Activated CD4-positive, alpha-beta T cell treated with anti-CD3 and anti-CD28 coated beads for 48 hours (primary cell): ENCODE measurements at places on chromosomes 11 and 22.

- no peak for DNase-seq
Observed at GRCh38 chr11:28054821-28055220, 53.1 kb downstream of the KIF18A start.

DNA sequence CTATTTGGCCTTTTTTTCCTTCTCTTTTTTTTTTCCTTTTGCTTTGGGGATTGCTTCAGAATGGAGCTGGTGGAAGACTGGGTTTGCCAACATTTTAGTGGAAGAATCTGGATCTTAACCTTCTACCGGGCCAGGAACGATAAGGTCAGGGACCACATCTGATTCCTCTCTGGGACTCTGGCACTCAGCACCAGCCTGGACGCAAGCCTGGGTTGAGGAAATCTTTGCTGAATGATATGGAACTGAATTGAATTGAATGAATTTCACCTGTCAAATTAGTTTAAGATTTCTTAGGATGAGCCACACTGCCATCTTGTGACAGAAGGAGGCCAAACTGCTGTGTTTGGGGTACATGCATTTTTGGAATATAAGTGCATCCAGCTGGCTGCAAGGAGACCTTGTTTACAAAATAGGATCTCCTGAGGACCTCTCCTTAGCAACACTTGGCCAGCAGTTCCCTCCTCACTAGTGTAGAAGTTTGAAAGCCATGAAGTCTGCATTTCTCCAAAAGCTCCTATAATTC is 30.4 kb downstream of the TPBGL start:
- no peak for DNase-seq

DNA sequence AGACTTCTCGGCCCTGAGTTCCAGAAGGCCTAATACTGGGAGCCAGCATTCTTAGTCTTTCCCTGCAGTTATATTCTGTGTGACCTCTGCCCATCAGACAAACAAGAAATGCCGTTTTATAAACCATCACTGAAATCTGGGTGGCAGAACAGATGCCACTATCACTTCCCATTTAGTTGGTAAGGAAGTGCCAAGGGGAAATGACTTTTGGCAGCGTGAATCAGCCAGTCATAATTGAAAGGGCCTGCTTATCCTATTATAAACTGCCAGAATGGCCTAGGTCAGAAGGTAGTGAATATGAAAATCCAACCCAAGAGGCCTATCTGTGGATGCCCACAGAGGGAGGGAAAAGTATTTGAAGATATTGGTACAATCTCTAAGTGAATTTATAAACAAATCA is 646.8 kb upstream of the CCDC90B start:
- no peak for DNase-seq

DNA sequence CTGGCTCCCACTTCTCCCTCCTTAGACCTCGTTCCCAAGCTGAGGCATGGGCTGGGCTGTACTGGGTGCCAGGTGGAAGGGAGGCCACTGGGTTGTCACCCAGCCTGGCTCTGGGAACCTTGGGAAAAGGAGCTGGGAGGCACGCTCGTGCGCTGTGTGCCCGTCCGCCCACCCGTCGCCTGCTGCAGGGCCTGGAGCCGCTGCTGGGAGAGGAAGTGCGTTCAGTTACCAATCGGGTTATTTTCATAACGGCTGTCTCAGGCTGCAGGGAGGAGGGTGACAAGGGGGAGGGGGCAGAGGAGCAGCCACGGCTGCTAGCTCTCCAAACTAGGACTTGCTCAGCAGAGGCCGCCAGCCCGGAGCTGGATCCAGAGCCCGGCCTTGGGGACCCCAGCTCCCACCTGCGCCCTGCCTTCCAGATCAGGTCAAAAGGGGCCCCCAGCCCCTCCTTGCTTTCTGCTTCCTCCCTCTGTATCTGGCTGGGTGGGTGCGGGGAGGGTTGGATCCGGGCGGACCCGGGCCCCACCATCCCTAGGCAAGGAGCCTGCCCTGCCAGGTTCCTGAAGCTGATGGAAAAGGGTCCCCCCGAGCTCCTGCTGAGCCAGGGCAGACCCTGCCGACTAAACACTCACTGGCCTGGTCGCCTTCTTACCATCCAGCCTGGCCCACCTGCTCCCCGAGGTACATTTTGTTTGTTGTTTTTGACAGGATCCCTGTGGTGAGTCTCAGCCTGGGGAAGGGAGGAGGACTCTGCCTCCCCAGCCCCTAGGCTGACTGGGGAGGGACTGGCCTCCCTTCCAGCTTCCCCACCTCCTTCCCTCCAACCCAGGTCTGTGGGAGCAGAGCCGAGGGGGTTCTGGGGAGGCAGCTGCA is 14.3 kb downstream of the DGKZ start:
- peak; percentile 77 for DNase-seq

DNA sequence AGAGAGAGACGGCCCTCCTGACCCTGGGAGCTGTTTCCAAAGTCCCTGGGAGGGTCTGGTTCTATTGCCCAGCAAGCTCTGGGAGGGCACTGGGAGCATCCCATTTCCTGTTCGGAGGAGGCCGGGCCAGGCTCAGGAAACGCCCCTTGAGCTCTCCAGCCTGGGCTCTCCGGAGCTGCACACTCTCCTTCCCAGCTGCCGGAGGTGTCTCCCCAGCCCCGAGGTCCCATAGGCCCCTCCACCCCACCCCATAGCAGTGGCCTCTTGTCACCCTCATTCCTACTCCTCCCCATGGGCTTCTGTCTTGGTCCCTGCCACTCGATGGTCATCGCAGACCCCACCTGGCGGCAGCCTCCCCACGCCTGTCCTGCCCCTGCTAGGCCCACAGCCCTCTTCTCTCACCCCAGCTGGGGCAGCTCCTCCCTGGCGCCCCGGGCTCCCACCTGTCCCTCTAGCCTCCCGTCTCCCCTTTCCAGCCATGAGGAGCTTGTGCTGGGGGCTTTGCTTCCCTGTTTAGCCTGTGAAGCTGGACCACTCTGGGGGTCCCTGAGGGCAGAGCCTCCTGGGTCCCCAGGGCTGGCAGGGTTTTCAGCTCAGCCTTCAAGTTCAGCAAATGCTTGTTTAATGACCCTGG is 2.8 kb downstream of the TSPAN32 start:
- DNase-seq: peak; percentile 2

GRCh38 chr11:130499828-130500227 is 51.4 kb downstream of the ADAMTS15 start:
- no peak for DNase-seq

GRCh38 chr11:34075178-34075820 is 23.8 kb downstream of the CAPRIN1 start:
- no peak for DNase-seq

GRCh38 chr11:45041596-45041995 is 90.9 kb upstream of the TP53I11 start:
- DNase-seq: no peak

DNA sequence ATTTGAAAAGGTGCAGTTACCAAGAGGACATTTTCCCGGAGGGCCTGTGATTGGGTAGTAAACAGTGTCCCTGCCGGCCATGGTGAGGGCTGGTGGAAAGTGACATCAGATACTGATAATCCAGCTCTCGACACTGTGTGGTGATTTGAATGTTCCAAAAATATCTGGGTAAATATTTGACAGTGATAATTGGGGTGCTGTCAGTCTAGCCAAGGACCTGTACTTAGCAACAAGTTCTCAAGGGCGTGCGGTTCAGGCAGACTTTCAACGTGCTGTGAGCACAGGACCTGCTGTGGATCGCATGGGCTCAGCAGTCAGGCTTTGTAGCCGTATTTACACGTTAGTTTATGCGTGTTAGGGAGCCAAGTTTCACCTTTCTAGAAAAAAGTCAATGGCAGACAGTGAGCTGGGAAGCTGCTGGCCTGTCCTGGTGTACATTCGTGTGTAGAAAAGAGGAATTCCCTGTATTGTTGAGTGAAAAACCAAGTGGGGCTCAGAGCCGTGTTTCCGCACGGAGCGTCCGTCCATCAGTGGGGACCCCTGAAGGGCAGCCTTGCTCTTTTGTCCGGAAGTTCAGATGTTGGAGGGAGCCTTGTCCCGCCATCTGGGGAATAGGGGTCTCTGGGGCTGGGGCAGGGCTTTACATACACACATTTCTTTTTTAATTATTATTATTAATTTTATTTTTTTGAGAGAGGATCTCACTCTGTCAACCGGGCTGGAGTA is 11.3 kb downstream of the TRMU start:
- DNase-seq: no peak

GRCh38 chr11:8369592-8370205 is 106.0 kb upstream of the LMO1 start:
- no peak for DNase-seq

GRCh38 chr11:8661001-8661795 is 21.3 kb downstream of the TRIM66 start:
- no peak for DNase-seq

DNA sequence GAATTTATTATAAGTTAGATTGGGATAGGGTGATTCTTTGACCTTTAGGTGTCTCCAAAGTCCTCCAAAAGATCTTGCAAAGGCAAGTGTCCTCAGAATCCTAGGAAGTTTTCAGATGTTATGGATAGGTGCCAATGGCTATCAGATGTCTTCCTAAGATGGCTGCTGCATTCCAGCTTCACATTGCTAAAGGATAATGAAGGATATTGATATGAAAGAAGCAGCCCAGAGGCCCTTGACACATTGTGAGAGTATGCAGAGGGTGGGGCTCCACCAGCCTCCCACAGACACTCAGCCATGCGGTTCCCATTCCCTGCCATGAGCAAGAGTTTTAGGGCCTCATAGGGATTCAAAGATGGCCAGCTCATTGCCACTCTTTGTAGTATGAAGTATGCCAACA is 22.3 kb upstream of the GLYATL2 start:
- no peak for DNase-seq

- no peak for DNase-seq
Observed at GRCh38 chr11:118581057-118581456, 8.8 kb downstream of the ARCN1 start.

- DNase-seq: no peak
Observed at GRCh38 chr11:122874991-122875390, 7.6 kb upstream of the JHY start.

DNA sequence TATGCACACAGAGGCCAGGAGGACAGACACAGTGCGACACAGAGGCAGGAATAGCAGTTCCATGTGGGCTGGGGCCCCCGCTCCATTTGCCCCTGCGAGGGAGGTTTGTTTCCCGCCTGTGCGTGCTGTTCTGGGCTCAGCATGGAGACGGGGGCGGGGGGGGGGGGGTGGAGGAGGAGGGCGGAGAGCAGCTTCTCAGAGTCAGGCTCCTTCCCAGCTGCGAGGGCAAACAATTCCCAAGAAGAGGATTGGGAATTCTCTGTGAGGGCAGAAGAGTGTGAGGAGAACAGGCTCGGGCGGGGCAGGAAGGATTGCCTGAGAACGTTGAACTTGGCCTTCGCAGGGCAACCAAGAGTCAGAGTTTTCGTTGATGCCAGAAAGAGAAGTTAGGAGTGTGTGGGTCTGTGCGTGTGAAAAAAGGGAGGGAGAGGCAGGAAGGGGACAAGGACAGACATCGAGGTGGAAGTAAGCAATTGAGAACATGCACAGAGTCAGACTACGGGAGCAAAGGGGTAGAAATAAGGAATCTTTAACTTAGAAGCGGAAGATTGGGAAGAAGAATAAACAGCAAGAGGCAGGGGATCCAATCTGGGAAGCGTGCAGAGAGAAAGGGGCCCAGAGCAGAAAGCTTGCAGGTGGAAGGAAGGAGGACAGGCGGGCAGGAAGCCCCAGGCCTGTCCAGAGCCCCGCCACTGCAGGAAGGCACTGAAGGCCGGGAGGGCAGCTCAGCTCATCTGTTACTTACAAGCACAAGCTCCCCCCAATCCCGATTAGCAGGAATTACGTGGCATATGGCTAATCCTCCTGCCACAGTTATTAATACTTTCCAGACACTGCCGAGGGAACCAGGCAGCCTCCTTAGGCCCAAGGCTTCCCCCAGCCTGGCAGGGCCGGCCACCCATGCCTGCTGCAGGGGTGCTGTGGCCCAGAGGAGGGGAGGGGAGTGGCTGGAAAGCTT is 15.6 kb upstream of the JAM3 start:
- DNase-seq: no peak

- DNase-seq: no peak
Observed at GRCh38 chr22:30647536-30647935, 12.0 kb downstream of the SLC35E4 start.

GRCh38 chr22:46632646-46633249 is 12.6 kb downstream of the GRAMD4 start:
- DNase-seq: no peak

DNA sequence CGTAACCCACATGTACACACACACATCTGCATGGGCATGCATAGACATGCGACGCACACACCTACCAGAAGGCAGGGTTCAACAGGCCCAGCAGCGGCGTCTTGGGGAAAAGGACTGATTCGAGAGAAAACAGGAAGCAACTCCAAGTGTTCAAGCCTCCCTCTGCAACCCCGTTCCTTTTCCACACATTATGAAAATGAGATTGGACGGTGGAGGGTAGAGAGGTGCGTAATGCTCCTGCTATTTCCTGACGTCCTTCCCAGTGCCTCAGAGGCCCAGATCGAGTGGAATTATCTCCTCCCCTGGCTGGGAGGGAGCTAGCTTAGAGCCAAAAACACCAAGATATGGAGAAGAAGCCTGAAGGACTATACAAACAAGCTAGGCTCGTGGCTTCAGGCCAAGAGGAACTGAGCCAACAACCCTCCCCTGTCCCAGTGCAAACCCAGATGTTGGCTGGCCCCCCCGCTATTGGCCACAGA is 289.2 kb downstream of the MN1 start:
- DNase-seq: no peak

DNA sequence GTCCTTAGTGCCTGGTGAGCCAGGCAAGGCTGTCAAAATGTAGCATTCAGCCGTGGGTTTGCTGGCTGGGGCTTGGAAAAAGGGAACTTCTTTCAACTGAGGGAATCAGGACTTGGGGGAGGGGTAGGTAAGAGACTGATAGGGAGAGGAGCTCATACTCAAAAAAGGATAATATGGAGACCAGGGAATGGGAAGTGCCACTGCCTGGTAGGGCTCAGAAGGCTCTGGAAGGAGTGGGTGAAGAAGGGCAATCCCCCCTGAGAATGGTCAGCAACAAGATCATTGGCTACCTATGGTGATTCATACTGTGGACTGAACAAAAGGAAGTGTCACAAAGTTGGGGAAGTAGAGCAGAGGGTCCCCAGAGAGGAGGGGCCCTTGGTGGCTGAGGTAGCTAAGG is 1.9 kb downstream of the CNGA4 start:
- no peak for DNase-seq

DNA sequence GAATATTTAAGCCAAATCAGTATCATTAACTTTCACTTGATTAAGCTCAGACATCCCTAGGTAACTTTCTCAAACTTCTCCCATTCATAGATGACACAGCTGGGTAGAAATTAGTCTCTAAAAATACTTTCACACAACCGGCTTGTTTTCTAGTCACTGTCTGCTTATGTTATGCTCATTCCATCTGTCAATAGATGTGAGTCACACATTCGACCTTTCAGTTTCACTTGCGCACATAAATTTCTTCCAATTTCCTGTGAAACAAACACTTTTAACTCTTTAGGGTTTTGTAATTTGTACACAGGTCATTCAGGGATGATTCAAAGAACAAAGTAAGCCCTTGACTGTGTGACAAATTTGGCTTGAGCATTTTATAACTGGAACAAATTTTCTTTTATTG is 723.0 kb downstream of the KCNA4 start:
- no peak for DNase-seq

GRCh38 chr11:118343248-118343647 is 743 bp upstream of the CD3D start:
- peak; percentile 52 for DNase-seq

GRCh38 chr11:36360826-36361415 is 64.8 kb downstream of the PRR5L start:
- DNase-seq: no peak
